ENCODE measurements at places on chromosomes 1 and 21. TPM values are rescaled to one million over a fixed set of nuclear protein-coding genes. Genes with fewer than 3 reads are reported as not detected.

DNA sequence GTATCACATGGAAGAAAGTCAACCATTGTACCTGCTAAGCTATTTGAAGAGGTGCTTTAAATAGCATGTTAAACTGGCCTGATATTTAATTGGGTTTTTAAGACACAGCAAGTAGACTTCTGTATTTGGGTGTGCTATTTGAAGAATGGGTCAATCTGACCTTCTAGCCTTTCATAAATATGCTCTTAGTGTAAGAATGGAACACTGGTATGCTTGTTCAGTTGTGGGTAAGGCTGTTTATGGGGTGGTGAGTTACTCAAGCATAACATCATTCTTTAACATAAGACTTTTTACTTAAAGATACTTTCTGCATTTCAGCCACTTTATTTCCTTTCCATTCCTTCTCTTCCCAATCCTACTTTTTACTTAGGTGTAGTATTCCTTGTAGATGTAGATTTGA, 21.4 kb downstream of the AHCYL1 start:
- no peak for DNase-seq

GRCh38 chr1:54826226-54826816, 25.2 kb upstream of the TTC22 start:
- no peak for DNase-seq

GRCh38 chr1:56229186-56229585, 350.2 kb downstream of the PLPP3 start:
- no peak for DNase-seq

HSD11B1 gene
- not detected for total RNA-seq

- DNase-seq, result no peak
Observed at GRCh38 chr1:198977909-198978308, 339.1 kb downstream of the PTPRC start.

Measured in PC-9 (cell line).